Activated CD8-positive, alpha-beta memory T cell treated with anti-CD3 and anti-CD28 coated beads, Interleukin-2, amount 50 U/mL, for 4 hours (primary cell): ENCODE measurements at places on chromosomes 3 and 15.

GRCh38 chr3:136844724-136845123 lies 17.3 kb upstream of the NCK1 start:
- DNase-seq: no peak

GRCh38 chr3:13075318-13075717 lies 2.1 kb upstream of the IQSEC1 start:
- no peak for DNase-seq

DNA sequence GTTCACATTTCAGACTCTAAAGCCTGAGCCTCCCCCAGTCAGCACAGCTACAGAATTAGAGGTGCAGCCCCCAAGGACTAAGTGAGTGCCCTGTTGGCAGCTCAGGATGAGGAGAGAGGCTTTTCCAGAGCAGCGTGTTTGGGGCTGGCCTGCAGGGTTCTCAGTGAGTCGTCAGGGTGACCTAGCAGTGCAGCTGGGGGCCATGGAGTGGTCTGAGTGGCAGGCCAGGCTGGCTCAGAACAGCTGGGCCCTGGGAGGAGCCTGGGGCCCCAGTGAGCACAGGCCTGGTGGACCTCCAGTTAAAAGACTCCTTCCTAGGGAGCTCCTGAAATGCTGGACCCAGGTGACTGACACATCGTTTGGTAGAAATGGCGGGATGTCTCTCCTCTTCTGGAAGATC lies 108.3 kb downstream of the SLC49A4 start:
- DNase-seq: no peak

DNA sequence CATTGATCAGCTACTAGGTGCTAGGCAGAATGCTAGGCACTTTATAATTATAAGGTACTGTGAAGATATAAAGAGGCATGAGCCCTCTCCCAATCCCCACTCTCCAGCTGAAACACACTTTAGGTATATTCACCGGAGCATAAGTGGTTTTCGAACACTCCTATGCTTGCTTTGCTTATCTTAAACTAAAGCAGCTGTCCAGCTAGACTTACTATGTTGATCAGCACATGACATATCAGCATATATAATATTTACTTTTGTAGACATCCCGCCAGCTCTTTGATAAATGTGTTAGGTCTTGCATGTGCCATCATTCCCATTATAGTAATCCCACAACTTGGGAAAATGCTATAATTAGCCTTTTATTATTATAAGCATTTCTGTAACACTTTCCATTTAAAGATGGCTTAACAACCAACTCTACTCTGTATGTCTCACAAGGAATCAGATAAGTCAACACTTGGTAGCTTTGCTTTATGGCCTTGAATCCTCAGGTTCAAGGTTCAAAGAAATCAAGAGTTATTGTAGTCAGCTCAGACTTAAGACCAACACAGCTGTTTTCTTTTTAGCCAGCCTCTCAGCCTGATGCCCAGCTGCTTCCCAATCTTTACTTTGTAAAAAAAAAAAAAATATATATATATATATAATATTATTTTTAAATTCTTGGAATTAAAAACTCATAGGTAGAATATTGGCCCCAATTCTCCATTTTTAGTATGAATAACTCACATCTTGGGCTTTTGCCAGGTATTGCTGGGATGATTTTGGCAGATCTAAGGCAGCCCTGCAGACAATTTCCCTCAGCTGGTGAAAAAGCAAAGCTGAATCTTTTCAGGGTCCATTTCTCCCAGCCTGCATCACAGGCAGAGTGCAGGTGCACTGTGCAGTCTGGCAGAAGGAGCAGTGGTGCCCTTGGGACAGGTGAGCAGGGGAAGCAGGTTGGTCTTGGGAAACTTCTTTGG lies 104.2 kb downstream of the THRB start:
- no peak for DNase-seq

DNA sequence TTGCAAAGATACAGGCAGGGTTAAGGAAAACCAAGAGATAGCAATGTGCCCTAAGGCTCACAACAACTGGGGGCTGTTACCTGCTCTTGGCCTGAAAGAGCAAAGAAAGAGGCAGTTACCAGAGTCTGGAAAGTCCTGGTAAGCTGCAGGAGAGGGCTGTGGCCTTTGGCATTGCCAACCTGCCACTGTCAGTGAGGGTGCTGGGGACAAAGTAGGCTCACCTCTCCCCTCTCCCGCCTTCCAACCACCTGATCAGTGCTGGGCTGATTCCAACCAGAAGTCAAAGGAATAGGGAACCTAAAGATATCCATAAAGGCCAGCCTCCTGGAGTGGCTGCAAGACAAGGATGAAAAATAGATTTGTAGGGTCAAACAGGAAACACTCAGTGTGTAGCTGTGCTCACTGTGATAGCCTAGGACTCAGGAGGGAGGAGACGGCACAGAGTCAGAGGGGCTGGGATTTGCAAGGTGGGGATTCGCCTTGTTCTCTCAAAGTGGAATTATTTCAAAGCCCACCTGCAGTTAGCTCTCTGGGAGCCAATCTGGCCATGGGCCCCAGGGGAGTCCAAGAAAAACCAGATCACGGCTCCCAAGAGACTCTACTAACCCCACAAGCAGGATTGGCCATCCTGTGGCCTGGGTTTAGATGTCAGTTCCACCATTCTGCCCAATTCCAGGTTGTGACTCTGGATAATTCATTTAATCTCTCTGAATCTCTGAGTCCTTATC lies 204.0 kb upstream of the BCL6 start:
- no peak for DNase-seq

- DNase-seq: no peak
These were observed 73.7 kb downstream of the IGSF11 start for GRCh38 chr3:118960876-118961450.
